Stimulated activated CD8-positive, alpha-beta memory T cell treated with anti-CD3 and anti-CD28 coated beads, Interleukin-15, amount 100 ng/mL, for 4 hours (primary cell): ENCODE measurements at places on chromosomes 12 and 14.

- DNase-seq, result no peak
Measured at GRCh38 chr14:99597911-99598600, 6.0 kb downstream of the CCDC85C start.

GRCh38 chr14:56896922-56897321 lies 86.6 kb upstream of the OTX2 start:
- DNase-seq, result no peak

GRCh38 chr12:14952299-14952921 lies 9.0 kb downstream of the ARHGDIB start:
- DNase-seq, result no peak

DNA sequence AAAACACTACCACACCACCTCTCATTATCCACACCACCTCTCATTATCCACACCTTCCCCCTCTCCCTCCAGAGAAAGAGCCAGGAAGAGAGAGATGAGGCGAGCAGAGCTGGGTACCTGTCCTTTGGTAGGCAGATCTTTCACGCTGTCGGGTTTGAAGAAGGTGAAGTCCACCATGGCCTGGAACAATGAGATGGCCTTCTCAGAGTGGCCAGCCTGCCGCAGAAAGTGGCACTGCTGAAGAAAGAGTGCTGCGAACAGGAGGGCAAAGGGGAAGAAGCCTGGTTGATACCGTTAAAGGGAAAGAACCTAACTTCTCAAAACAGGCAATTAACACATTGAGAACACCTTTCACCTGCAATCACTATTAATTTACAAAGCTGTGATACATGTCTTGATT lies 30.6 kb downstream of the NRDE2 start:
- DNase-seq, result no peak

DNA sequence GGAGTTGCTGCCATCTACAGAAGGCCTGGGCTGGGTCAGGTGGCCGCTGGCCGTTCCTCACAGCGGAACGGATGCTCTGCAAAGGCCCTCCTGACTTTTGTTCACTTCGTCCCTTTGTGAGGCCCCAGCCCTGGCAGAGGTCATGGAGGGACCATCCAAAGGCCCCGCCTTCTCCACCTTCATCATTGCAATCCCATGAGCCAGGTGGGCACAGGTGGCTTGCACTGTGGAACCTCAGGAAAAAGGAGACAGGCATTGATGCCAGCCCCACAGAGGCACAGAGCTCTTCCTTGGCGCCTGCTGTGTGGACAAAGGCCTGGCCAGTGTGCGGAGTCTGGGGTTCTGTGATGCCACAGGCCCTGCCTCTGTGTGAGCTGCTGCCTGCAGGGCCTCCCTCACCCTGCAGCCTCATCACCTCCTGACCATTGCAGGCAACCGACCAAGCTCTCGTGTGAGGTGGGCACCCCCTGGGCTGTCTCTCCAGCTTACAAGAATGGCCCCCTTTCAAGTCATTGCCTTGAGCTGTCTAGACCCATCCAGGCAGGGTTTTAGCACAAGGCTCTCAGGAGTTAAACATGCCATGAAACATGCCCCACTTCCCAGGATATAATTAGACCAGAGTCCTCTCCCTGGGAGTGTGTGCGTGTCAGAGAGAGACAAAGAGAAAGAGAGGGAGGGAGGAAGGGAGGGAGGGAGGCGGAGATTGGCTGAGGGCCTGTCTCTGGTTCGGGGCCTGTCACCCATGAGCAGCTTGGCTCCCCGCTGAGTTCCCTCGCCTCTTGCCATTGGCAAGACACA lies 19.3 kb downstream of the NFKBIA start:
- no peak for DNase-seq

DNA sequence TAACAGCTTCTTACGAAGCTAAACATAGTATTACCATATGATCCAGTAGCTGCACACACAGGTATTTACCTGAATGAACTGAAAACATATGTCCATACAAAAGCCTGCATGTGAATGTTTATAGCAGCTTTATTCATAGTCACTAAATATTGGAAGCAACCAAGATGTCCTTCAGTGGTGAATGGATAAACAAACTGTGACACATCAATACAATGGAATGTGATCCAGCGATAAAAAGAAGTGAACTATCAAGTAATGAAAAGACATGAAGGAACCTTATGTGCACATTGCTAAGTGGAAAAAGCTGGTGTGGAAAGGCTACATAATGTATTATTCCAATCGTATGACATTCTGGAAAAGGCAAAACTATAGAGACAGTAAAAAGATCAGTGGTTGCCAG lies 38.1 kb upstream of the JDP2 start:
- no peak for DNase-seq

DNA sequence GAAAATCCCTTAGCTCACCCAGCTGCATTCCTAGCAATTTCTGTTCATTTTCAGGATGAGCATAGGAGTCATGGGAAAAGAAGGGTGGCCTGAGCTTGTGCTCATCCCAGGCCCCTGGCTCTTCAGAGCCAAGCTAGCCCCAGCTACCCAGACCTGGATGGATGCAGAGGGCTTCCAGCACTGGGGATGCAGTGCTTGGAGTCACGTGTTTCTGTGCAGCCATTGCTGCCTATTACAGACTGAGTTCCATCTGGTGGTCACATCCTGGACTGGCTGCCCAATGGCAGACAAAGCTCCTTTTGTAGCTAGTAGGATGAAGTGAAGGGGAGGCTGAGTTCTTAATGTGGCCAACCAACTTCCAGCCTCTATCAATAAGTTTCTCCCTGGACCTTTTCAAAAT lies 54.2 kb upstream of the JDP2 start:
- no peak for DNase-seq

DNA sequence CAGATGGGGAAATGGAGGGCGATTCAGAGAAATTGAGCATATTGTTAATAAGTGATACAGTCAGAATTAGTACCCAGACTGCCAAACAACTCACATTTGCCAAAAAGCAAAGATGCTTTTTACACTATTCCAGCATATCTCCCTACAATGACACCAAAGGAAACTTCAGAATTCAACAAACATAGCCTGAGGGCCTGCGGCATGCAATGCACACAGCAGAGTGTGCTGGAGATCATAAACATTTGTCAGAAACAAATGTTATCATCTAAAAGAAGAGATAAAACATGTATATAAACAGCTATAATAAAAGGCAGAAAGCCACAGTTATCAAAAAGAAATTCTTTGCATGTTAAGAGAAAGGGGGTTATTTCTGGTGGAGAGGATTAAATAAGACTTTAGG lies 20.1 kb upstream of the GARIN6 start:
- DNase-seq, result no peak
